ENCODE measurements at places on chromosomes 7 and 10.

- DNase-seq: no peak
Observed at GRCh38 chr7:101333912-101334311, 12.3 kb upstream of the IFT22 start.

DNA sequence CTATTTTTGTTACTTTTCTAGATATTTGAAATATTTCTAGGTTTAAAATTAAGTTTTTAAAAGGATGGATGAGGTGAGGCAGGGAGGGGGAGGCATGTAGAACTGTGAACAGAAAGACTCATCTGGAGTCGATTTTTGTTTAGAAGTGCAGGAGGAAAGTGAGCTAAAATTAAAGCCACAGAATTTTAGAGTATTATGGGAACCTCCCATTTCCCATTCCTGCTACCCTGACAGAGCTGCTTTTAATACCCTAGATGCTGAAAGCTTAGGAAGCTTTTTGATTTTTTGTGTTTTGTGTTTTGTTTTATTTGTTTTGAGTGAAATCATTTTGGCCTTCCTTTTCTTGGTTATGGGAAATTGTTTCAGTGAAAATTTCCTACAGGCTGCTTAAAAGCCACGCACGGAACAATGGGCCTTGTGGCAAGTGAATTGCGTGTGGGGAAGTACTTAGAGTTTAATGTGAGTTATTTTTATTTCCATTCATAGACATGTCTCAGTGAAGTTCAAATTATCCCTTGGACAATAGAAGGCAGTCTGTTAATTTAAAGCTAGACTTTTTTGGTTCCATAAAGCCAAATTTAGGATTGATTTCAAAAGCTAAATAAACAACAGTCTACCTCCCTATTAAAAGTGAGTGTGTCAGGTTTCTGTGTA, 102.0 kb upstream of the HDAC9 start:
- DNase-seq: peak; percentile 40

DNA sequence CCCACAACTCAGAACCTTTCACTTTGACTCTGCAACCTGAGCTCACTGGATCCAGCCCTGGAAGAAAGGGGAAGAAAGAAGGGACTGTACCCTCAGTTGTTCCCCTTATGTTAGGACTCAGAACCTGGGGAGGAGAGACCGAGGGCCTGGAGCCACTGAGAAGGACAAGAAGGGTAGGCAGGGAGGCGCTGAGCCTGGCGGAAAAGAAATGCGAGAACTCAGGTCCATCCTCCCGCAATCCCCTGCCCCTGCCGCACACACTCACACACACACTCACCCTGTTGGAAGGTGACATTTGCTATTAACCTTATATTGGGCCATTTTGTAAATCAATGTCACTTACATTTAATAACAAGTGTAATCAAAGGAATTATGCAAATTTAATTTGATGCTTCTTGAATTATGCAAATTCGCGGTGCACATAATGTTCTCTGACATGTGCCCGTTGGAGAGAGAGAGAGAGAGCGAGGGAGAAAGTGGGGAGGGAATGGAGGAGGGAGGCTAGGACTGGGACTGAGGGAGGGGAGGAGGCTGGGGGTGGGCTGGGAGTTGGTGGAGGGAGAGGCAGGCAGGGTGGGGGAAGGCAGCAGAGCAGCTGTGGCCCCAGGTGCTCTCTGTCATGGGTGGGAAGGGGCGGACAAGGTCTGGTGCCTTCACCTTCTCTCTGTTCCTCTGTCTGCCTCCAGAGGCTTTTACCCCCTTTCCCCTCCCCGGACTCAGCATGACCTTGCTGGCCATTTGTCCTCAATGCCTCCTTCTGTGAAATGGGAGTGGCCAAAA, 99.6 kb upstream of the PAX2 start:
- DNase-seq: no peak

DNA sequence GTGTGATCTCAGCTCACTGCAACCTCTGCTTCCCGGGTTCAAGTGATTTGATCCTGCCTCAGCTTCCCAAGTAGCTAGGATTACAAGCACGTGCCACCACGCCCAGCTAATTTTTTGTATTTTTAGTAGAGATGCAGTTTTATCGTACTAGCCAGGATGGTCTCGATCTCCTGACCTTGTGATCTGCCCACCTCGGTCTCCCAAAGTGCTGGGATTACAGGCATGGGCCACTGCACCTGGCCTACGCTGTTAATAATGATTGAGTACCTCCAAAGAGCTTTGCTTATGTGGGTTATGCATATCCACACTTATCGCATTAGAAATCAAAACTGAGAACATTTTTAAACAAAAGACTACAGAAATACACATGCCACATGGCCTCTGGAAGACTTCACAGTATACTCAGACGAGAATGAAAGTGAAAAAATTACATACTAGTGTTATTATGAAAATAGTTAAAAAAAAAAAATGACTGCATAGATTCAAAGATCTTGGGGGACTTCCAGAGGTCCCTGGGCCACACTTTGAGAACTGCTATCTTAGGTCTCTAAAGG, 25.4 kb downstream of the RPP38 start:
- DNase-seq: no peak

- DNase-seq: no peak
Observed at GRCh38 chr10:118474111-118474510, 121.3 kb downstream of the PRLHR start.

DNA sequence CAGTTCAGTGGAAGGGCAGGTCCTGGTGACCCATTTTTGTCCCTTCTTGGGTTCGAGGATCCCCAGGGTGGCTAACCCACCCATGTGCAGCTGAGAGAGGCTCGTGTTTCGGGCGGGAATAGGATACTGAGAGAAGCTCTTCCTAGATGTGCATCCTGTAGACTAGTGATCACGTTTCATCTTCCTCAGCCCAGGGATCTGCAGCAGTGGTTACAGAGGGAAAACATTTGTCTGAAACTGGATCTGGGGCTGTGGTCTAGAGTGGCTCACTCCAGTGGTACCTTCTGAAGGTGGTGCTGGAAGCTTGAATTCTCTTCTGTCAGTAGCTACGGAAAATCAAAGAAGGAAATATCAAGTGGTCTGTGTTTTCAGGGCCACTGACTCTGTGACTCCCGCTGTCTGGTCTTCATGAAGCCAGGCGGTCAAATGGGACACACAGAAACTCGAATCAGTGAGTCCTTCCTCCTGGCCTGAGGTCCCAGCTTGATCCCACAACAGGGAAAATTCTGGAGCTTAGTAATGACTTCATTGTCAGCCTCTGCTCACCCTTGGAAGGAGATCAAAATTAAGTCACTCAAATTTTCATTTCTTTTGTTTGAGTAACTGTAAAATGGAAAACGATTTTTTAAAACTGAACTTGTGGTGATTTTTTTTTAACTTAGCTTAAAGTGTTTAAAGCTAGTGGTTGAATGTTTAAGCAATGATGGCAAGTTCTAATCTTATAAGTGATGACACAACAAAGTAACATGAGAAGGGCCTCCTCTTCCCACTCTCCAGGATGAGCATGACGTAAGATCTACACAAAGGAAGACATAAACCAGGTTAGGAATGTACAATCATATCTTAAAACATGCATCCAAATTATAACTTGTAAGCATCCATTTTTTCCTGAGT, 469.3 kb upstream of the KLF6 start:
- no peak for DNase-seq

GRCh38 chr10:43038783-43039623, 37.9 kb upstream of the RET start:
- DNase-seq: no peak

GRCh38 chr7:33425395-33425794, 296.0 kb downstream of the BBS9 start:
- DNase-seq: no peak

DNA sequence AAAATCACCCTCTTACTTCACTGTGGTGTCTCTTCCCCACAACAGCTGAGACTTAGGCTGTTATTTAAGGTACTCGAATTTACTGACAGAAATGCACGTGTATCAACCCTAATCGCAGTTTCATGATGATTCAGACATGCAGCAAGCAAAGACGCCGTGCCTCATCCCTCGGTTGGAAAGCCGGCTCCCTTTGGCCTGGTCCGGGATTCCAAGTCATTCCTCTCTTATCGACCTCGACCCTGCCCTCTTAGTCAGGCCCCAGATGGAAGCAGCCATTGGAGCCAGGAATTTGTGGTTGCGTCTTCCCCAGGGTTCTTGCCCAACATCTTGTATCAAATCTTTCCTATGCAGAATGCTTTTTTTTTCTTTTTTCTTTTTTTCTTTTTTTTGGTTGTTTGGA, 229.5 kb downstream of the GATA3 start:
- no peak for DNase-seq

- DNase-seq: peak; percentile 38
Observed at GRCh38 chr10:88913788-88914187, 33.7 kb downstream of the STAMBPL1 start.

All from NCI-H345 (cell line).